ENCODE measurements at places on chromosomes 7 and 10.
A peak's percentile ranks its signal among the peaks of the same experiment; 100 is the strongest.

GRCh38 chr10:79112881-79113431, 44.2 kb downstream of the ZMIZ1 start:
- H3K4me3 ChIP-seq, result no peak overlapping the region
- H3K36me3 ChIP-seq, result no peaks in the 10 kb centered on the region
- H3K4me1 ChIP-seq, result peaks cover 73% of the 10 kb centered on the region
- H3K27me3 ChIP-seq, result no peaks in the 10 kb centered on the region
- peak overlapping the region; percentile 23 for H3K27ac ChIP-seq

DNA sequence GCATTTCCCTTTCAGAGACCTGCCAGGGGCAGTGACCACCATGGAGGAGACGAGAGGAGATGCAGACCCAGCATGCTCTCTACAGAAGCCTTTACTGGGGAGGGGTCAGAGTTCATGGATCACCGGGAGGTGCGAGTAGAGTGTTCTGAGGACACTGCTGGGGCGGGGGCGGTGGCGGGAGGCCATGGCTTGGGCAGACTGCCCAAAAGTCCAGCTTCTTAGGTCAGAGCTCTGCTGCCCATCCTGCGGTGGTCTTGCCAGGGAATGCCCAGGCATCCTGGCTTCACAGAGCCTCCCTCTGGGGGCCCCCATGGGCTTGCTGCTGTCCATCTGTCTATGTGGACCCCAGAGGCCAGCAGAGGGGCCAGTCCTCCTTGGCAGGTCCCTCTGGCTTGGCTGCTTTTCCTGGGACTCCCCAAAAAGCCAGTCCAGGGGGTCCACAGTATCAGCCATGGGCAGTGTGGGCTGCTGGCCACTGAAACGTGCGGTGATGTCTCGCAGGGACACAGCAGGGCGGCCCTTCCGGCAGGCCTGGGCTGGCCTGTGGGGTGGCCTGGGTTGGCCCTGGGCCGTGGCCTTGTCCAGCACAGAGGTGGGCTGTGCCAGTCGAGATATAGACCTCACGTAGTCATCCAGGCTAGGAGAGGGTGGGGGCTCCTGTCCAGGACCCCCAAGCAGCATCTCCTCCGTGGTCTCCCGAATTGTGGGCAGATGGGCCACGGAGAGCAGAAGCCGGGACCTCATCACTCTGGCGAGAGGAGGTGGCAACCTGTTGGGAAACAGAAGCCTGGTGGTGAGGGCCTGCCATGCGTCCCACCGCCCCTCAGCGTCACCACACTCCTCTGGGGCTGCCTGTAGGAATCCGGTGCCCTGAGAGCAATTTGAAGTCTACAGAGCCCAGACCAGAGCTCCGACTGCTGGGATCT, 1.1 kb downstream of the DEPP1 start:
- H3K27ac ChIP-seq, result peak overlapping the region; percentile 37
- no peaks in the 10 kb centered on the region for H3K27me3 ChIP-seq
- no peaks in the 10 kb centered on the region for H3K36me3 ChIP-seq
- H3K4me1 ChIP-seq, result peaks cover 39% of the 10 kb centered on the region
- H3K4me3 ChIP-seq, result peak overlapping the region; percentile 69

DNA sequence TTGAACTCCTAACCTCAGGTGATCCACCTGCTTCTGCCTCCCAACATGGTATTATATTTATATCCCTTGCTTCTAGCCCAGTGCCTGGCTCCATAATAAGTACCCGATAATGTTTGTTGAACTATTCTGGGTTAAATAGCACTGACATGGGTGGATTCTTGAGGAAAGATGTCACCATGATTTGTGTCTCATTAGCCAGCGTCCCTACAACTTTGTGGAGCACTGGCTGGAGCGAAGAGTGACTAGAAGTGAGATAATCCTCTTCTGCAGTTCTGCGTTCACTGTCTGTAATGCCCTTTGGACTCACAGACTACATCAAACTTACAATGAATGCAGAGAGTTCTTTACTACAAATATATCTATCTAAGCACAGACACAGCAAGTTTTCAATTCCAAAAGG, 16.9 kb upstream of the AKR1E2 start:
- no peaks in the 10 kb centered on the region for H3K4me1 ChIP-seq
- no peaks in the 10 kb centered on the region for H3K27me3 ChIP-seq
- H3K27ac ChIP-seq, result no peak overlapping the region
- H3K36me3 ChIP-seq, result no peaks in the 10 kb centered on the region
- no peak overlapping the region for H3K4me3 ChIP-seq
- no peak for DNase-seq

GRCh38 chr7:139072796-139073195, 36.7 kb downstream of the ZC3HAV1 start:
- H3K4me3 ChIP-seq, result no peak overlapping the region
- no peaks in the 10 kb centered on the region for H3K27me3 ChIP-seq
- no peak overlapping the region for H3K27ac ChIP-seq
- no peak for DNase-seq

- no peaks in the 10 kb centered on the region for H3K4me1 ChIP-seq
- no peak overlapping the region for H3K27ac ChIP-seq
- H3K36me3 ChIP-seq, result no peaks in the 10 kb centered on the region
- H3K4me3 ChIP-seq, result no peak overlapping the region
Observed at GRCh38 chr10:14688606-14689005, 86.1 kb downstream of the FAM107B start.

DNA sequence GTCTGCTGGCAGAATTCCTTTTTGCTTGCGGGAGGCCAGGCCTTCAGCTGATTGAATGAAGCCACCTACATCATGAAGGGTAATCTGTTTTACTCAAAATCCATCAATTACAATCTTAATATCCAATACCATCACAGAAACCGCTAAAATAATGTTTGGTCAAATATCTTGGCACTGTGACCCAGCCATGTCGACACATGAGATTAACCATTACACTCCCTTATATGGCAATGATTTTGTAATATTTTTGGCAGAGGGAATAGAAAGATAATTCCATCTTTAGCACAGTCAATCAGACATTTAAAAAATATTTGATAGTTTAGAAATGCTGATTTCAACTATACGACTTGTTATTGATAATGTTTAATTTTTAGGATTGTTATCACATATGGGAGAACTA, 36.5 kb upstream of the SLC39A12 start:
- H3K4me3 ChIP-seq, result no peak overlapping the region
- peaks cover 2% of the 10 kb centered on the region for H3K4me1 ChIP-seq
- H3K27ac ChIP-seq, result no peak overlapping the region
- DNase-seq, result no peak

Measured in ovary (tissue), 10 donors.